Thymus (tissue), 14 donors: ENCODE measurements at places on chromosomes 5 and 9. TPM values are rescaled to one million over a fixed set of nuclear protein-coding genes. Genes with fewer than 3 reads are reported as not detected.

C6 gene
- total RNA-seq = 0.28 TPM

PAPPA gene
- total RNA-seq = 0.28 TPM

KDM4C gene
- 36.2 TPM for total RNA-seq

CAMK2A gene
- 0.09 TPM for total RNA-seq

DNA sequence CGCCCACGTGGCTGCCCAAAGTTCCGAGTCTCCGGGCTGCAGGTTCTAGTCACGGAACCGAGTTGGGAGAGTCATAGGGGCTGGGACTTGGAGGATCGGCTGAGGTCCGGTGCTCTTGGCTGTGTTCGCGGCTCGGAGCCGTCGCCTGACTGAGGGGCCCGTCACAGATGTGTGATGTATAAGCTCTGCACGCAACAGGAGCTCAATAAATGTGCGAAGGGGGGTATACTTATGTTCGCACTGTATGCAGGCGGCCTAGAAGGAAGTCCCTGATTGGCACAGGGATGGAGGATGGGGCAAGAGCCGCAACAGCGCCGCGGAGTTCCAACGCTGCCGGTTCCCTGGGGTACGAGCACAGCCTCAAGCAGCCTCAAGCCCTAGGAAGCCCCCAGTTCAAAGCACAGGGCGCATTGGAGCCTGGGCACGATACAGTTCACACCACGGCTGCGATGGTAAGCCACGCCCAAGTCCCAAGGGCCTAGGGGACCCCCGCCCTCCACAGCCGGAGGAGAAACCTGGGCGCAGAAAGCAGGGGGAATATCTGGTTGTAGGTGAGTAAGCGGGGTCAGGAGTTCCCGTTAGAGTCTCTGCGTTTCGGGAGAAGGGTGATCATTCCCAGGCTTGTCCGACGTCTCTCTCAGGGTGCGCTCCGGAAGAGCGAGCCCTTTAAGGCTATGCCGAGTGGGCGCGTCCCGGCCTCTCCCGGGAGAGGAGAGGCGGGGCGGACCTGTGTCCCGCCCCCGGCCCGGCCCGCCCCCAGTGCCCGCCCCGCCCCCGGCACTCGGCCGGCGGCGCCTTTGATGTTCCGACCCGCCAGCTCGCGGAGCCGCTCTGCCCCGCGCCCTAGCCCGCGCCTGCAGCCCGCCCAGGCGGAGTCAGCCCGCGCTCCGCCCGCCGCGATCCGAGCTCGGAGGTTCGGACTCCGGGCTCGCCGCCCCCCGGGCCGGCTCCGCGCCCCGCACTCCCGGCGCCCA lies at the start of gene TCF7:
Gene TCF7 (plus strand): TSS at position 780 of the 974 bp plus-strand sequence. CDS start 226 bp downstream, outside the sequence.
- H3K27ac ChIP-seq = peak within 1 kb of the TSS; percentile 96
- peak; percentile 83 for DNase-seq
- peak within 1 kb of the TSS; percentile 88 for H3K4me3 ChIP-seq
- H3K36me3 ChIP-seq = peaks cover 37% of the 10 kb centered on the region
- peaks cover 20% of the 10 kb centered on the region for H3K27me3 ChIP-seq

GRCh38 chr9:84368601-84369000 lies 28.0 kb upstream of the SLC28A3 start:
- DNase-seq = no peak
- H3K36me3 ChIP-seq = no peaks in the 10 kb centered on the region
- peaks cover 4% of the 10 kb centered on the region for H3K4me1 ChIP-seq
- no peak overlapping the region for H3K27ac ChIP-seq
- H3K27me3 ChIP-seq = no peaks in the 10 kb centered on the region

GDNF gene
- total RNA-seq = 0.24 TPM

DNA sequence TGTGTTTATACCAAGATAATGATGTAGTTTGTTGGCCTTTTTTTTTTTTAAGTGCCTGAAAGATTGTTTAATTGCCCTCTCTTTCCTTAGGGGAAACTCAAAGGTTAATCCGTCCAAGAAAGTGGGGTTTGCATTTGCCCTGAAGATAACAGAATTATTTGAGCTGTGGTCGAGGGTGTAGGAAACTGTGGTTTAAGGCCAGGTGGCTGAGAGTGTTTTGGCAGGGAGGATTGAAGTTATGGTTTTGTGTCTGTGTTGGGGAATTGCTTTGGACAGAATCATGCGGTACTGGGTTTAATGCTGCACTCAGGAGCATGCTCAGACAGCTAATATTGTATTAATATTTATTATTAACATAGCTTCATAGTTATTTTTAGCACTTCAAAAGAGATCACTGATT lies 509.8 kb downstream of the EBF1 start:
- no peaks in the 10 kb centered on the region for H3K4me1 ChIP-seq
- no peaks in the 10 kb centered on the region for H3K27me3 ChIP-seq
- no peak for DNase-seq
- H3K27ac ChIP-seq = no peak overlapping the region
- no peak overlapping the region for H3K4me3 ChIP-seq
- no peaks in the 10 kb centered on the region for H3K36me3 ChIP-seq

GRCh38 chr9:14356351-14357265 lies 42.7 kb upstream of the NFIB start:
- H3K36me3 ChIP-seq = no peaks in the 10 kb centered on the region
- no peak overlapping the region for H3K4me3 ChIP-seq
- DNase-seq = no peak

- H3K36me3 ChIP-seq = no peaks in the 10 kb centered on the region
- no peak overlapping the region for H3K27ac ChIP-seq
- H3K4me1 ChIP-seq = no peaks in the 10 kb centered on the region
- no peak for DNase-seq
Measured at GRCh38 chr5:58383448-58383847, 76.4 kb downstream of the PLK2 start.

GRCh38 chr9:110334871-110335270 lies 2.8 kb downstream of the TXNDC8 start:
- DNase-seq = no peak
- H3K27ac ChIP-seq = no peak overlapping the region
- H3K36me3 ChIP-seq = no peaks in the 10 kb centered on the region
- H3K4me1 ChIP-seq = peaks cover under 1% of the 10 kb centered on the region
- H3K27me3 ChIP-seq = no peaks in the 10 kb centered on the region
